Activated CD4-positive, CD25-positive, alpha-beta regulatory T cell (primary cell): ENCODE measurements at places on chromosomes 2 and 18.

DNA sequence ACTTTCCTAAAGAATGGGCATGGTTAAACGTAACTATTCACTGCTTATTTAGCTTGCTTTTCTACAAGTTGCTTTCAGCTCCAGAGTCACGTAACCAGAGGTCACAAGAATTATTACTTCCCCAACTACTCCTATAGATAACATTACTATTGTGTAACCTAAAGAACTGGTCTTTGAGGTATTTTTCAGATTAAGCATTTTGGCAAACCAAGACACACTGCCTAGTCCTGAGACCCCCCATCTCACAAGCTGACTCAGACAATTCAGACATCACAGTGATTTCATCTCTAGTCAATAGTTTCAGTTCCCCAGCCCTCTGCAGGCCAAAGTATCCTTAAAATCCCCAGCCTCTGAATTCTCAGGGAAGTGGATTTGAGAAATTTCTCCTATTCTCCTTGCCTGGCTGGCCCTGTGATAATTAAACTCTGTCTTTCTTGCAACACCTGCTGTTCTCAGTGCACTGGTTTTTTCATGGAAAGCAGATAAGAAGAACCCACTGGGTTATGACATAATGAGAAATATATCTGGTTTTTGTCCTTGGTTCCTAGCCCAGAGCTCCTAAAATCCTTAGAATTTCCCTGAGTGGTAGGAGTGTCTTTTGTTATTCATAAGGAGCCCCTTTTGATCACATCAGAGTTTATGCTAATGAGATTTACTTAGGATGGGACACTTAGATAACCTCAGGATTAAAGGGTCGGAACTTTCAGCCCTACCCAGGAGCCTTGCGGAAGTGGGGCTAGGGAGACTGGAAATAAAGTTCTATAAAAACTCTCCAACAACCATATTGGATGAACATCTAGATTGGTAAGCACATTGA, 1310.8 kb upstream of the CHAC2 start:
- no peak for DNase-seq

DNA sequence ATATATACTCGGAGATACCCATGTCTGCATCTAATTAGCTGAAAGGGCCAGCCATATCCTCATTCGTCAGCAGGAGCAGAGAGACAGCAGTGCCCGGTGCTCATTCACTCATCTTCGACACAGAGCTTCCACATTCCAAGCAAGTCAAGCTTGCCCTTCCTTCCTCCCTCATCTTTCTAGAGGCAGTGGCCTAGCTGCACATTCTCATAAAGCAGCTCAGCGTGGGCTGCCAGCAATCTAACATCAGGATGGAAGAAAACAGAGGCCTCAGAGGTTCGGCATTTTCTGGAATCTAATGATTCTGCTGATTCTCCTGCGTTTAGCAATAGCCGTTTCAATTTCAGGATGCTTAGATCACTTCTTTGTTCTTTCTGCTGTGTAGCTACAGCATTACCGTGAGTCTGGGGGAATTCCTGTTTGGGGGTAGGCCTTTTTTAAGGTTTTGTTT, 68.8 kb downstream of the CLHC1 start:
- DNase-seq: no peak

DNA sequence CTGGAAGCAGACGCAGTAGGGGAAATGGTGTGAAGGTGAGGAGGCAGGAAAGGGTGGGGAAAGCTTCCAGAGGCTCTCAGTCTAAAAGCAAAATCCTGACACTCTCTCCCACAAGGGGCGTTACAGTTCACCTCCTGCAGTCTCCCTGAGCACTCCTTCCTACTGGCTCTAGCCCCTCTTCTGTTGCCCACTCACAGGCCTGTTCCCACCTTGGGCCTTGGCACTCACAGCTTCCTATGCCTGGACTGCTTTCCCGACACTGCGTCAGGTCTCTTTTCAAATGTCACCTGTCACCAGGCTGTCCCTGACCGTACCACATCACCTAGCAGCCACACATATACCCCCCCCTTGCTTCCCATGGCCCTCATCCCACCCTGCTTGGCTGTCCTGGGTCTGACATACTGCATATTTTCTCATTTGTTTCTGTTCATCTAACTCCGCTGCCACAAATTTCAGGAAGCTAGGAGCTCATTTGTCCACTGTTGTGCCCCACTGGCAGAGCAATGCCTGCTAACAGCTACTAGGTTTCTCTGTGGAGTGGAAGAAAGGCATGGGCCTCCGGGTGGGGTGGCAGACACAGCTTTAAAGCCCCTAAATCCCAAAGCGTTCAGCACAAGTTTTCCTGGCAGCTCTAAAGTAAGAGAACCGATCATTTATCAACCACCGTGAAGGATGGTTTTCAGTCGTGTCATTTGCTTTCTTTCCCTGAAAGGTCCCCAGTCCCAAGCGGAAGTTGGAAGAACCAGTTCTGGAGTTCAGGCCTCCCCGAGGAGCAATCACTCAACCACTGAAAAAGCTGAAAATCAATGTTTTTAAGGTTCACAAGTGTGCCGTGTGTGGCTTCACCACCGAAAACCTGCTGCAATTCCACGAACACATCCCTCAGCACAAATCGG, 118.8 kb downstream of the ZNF532 start:
- no peak for DNase-seq

GRCh38 chr2:212536817-212537725, 1.5 kb downstream of the ERBB4 start:
- no peak for DNase-seq

GRCh38 chr2:10079870-10080535, at the start of gene CYS1:
Gene CYS1 (minus strand): TSS chr2:10080411. CDS start chr2:10080223, 188 bp downstream.
- DNase-seq: no peak

DNA sequence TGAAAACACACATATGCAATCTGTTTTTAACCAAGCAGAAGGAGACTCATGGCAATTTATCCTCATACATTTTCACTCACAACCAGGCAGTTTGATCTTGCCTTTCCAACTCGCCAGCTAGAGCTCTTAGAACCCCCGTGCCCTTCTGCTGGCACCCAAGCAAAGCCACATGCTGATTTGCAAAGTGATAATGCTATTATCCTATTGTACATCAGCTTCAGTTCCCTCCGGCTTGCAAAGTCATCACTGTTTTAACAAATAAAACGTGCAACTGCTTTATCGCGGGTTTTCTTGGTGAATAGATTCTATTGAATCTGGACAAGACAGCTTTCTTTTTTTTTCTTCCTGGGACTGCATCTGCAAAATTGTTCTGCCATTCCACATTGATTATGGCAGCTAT, 314.6 kb downstream of the LNPK start:
- no peak for DNase-seq

- no peak for DNase-seq
These were observed 31.5 kb downstream of the CEP192 start for GRCh38 chr18:13022644-13023043.
